ENCODE measurements at places on chromosomes 1 and 21. TPM values are rescaled to one million over a fixed set of nuclear protein-coding genes. Genes with fewer than 3 reads are reported as not detected.

KRTAP21-3 gene
- not detected for total RNA-seq

HHAT gene
- total RNA-seq = 4.0 TPM

HJV gene
- total RNA-seq = not detected

PTPN7 gene
- total RNA-seq = not detected

IFNLR1 gene
- under 0.01 TPM for total RNA-seq

CHI3L2 gene
- 20.9 TPM for total RNA-seq

C8B gene
- total RNA-seq = not detected

KIF1B gene
- 25.1 TPM for total RNA-seq

PRAMEF25 gene
- not detected for total RNA-seq

DNAH14 gene
- total RNA-seq = 8.5 TPM

KIF14 gene
- 2.0 TPM for total RNA-seq

TEDDM1 gene
- total RNA-seq = not detected

VHLL gene
- not detected for total RNA-seq

CA6 gene
- not detected for total RNA-seq

CLCN6 gene
- 5.0 TPM for total RNA-seq

ARHGEF16 gene
- total RNA-seq = 0.38 TPM

CD5L gene
- total RNA-seq = not detected

PLA2G5 gene
- total RNA-seq = 0.56 TPM

FCRL4 gene
- total RNA-seq = not detected

UTS2 gene
- total RNA-seq = 0.56 TPM

CRYAA gene
- total RNA-seq = not detected

MATN1 gene
- 0.28 TPM for total RNA-seq

OVAAL gene
- total RNA-seq = not detected

PGLYRP4 gene
- total RNA-seq = not detected

PAX7 gene
- total RNA-seq = not detected

PRR9 gene
- not detected for total RNA-seq

GPX7 gene
- 30.4 TPM for total RNA-seq

PCNX2 gene
- total RNA-seq = 40.0 TPM

GABRD gene
- not detected for total RNA-seq

CHODL gene
- not detected for total RNA-seq

CHTOP gene
- total RNA-seq = 24.2 TPM

FOXD3 gene
- not detected for total RNA-seq

KCNN3 gene
- total RNA-seq = 0.28 TPM

DYNLT5 gene
- 2.5 TPM for total RNA-seq

RSPO1 gene
- under 0.01 TPM for total RNA-seq

CR1L gene
- not detected for total RNA-seq

GRHL3 gene
- under 0.01 TPM for total RNA-seq

NPR1 gene
- total RNA-seq = 0.85 TPM

RAD54L gene
- total RNA-seq = 5.6 TPM

PANK4 gene
- 26.6 TPM for total RNA-seq

ZNF684 gene
- total RNA-seq = 3.9 TPM

PLPPR5 gene
- total RNA-seq = not detected

ACTA1 gene
- not detected for total RNA-seq

CLIC6 gene
- total RNA-seq = not detected

CYP4A22 gene
- not detected for total RNA-seq

GPR37L1 gene
- not detected for total RNA-seq

OR6N1 gene
- total RNA-seq = not detected

IFFO2 gene
- 18.2 TPM for total RNA-seq

TRAPPC10 gene
- total RNA-seq = 21.9 TPM

ATP5IF1 gene
- total RNA-seq = 219 TPM

C1orf53 gene
- total RNA-seq = 10.1 TPM

DMRTA2 gene
- total RNA-seq = not detected
